ENCODE measurements at places on chromosomes 7 and 10. TPM values are rescaled to one million over a fixed set of nuclear protein-coding genes. Genes with fewer than 3 reads are reported as not detected.

Gene POLD2
- total RNA-seq, result 78.5 TPM

Gene TWIST1
- 24.9 TPM for total RNA-seq

Gene RBM20
- total RNA-seq, result 0.18 TPM

Gene C7orf57
- total RNA-seq, result not detected

Gene CH25H
- not detected for total RNA-seq

Gene ACTL6B
- not detected for total RNA-seq

Gene HERPUD2
- total RNA-seq, result 16.6 TPM

Gene AOC1
- total RNA-seq, result not detected

Gene KBTBD2
- 42.8 TPM for total RNA-seq

Gene CUX1
- 140 TPM for total RNA-seq

Gene SND1
- total RNA-seq, result 302 TPM

Gene NME8
- not detected for total RNA-seq
